Activated CD4-positive, alpha-beta T cell treated with anti-CD3 and anti-CD28 coated beads, Interleukin-2, amount 50 U/mL, for 24 hours (primary cell): ENCODE measurements at places on chromosomes 11 and 22.

GRCh38 chr22:50609599-50609998, 9.0 kb downstream of the MAPK8IP2 start:
- no peak for DNase-seq

DNA sequence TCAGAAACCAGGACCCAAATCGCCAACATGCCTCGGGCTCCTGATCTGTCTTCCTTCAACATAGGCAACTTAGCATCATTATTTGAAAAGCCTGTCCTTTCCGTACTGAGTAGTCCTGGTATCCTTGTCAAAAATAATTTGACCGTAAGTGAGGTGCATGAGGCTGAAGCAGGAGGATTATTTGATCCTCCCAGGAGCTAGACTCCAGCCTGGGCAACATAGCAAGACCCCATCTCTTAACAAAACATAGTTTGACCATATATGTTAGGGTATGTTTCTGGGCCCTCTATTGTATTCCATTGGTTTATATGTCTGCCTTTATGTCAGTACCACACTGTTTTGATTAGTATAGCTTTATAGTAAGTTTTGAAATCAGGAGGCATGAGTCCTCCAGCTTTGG, 112.5 kb downstream of the MICAL3 start:
- DNase-seq: no peak

DNA sequence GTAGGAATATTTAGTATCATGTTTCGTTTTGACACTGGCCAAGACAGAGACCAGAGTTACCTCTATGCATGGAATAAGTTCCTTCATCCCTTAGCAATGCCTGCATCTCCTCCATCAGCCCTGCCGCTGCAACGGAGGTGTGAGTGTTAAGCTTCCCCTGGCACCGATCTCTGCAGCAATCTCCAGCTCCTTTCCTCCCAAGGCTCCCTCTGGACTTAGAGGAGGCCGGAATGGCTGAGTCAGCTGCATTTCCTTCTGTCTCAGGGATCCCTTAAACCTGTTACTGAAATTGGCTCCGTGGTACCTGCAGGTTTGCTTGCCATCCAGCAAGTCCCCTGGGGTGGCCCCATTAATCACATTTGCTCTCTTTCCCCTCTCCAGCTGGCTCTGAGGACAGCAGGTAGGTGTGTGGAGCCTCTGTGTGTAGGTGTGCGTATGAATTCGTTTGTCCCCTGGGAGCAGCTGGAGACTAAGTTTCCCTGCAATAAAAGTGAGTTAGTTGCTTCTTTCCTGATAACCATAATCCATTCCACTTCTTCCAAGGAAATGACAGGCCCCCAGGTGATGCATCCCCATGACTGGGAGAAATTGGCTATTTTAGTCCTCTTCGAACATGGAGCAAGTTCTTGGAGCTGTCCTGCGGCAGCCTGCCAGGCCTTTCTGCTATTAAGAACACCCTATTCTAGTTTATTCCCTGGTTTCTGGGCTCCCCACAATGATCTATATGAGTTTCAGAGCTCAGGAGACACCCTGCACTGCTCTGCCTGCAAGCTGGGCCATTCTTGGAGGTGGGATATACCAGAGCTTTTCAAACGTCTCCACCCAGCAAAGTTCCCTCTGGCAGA, 457.2 kb upstream of the CADM1 start:
- DNase-seq: no peak

DNA sequence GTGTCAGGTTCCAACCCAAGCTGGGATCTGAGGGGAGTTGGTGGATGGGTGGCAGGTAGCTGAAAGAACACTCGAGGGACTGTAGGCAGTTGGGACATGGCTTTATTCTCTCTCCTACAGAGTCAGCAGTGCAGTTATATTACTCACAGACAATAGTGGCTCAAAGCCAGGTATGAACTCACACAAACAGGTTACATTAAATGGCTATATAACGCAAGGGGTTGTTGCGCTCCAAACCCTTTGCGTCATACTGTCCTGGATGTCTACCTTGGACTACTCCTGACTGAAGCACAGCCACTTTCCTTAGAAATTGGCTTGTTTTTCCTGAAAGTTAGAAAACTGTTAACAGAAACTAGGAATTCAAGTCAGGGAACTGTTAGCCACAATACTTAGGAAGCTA, 66.4 kb upstream of the OR4B1 start:
- DNase-seq: no peak

DNA sequence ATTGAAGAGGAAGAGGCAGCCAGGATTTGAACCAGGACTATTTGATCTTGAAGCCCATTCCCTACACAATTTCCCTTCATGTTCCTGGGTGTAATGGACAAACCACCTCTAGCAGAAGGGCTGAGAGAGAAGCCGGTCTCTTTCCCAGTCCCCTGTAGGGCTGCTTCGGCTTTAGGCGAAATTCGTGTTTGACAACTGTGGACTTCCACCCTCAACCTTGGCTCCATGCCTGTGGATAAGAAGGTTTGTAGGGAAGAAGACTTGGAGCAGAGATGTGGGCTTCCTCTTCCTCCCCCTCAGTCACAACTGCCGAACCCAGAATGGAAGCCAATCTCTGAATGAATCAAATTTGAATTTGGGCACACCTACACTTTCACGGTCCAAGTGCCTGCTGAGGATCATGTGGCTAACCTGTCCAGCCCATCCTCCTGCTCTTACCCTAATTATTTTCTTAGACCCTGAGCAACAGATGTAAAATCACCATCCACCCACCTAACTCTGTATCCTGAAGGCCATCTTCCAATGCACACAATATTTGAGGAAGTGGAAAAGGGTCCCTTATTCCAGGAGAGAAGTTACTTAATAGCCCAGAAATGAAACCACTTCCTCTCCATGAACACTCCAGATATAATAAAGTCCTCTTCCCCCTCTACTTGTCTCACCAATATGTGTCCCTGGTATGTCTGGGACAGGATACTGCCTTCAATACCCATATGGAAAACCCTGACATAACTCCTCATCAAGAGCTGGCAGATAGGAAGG, 10.1 kb upstream of the SCN2B start:
- DNase-seq: no peak
